Stimulated activated naive CD8-positive, alpha-beta T cell treated with anti-CD3 and anti-CD28 coated beads, Interleukin-15, Interleukin-2, amounts not matched to agents 100 U/mL and 50 U/mL, for 24 hours (primary cell): ENCODE measurements at places on chromosomes 12 and 14.

DNA sequence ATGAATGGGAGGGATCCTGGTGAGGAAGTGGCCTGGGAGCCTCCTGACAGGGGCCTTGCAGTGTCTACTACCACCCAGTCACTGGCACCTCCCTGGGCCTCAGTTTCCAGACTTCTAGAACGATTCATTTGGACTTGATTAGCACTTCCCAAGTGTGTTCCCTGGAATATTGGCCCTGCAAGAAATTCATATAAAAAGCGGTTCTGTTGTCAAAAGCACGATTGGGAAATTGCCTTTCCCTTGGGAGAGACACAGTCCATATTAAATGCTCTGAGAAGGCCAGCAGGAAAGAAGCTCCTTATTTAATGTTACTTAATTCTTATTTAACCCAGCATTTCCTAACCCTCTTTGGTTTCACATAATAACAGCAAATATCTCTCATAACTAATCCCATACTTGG lies 61.9 kb downstream of the DRAM1 start:
- no peak for DNase-seq

DNA sequence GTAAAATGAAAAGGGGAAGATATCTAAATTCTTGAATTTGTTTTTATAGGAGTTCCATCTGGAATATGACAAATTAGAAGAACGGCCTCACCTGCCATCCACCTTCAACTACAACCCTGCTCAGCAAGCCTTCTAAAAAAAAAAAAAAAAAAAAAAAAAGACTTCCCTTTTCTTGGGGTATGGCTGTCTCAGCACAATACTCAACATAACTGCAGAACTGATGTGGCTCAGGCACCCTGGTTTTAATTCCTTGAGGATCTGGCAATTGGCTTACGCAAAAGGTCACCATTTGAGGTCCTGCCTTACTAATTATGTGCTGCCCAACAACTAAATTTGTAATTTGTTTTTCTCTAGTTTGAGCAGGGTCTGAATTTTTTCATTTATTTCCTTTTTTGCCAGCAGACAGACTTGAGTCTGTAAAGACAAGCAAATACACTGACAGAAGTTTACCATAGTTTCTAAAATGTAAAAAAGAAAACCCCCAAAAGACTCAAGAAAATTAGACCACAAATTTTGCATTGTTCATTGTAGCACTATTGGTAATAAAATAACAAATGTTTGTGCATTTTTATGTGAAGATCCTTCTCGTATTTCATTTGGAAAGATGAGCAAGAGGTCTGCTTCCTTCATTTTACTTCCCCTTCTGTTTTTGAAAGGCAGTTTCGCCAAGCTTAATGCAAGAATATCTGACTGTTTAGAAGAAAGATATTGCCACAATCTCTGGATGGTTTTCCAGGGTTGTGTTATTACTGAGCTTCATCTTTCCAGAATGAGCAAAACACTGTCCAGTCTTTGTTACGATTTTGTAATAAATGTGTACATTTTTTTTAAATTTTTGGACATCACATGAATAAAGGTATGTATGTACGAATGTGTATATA lies 12.1 kb upstream of the KCNMB4 start:
- DNase-seq, result no peak

- no peak for DNase-seq
Observed at GRCh38 chr12:99232324-99232723, 415.2 kb upstream of the GARIN6 start.

GRCh38 chr12:53289891-53290290 lies 5.5 kb upstream of the PFDN5 start:
- no peak for DNase-seq

DNA sequence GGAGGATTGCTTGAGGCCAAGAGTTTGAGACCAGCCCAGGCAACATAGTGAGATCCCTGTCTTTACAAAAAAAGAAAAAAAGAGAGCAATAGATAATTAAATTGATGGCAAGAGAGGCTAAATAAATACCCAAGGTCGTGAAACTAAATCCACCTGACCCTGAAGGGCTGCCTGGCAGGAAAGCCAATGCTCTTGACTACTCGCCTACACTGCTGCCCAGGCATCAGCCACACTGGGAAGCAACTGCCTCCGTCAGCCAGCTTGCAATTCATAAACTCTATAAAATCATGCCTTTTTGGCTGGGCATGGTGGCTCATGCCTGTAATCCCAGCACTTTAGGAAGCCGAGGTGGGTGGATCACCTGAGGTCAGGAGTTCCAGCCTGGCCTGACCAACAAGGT lies 31.7 kb upstream of the RASSF3 start:
- no peak for DNase-seq

DNA sequence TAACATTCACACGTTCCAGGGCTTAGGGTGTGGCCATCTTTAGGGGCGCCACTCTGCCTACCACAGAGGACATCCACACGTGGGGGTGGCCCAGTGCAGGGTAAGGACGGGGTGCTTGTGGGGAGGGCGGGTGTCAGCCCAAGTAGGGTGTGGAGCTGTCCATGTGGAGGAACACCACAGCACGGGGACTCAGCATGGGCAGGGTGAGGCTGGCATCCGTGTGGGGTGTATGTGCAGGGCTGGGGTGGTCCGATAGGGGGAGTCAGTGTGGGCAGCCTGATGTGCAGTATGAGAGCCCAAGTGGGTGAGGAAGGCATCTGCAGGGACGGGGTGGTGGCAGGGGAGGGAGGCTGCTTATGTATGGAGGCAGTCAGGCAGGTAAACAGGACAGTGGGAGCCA lies 17.7 kb downstream of the PSMC1 start:
- no peak for DNase-seq

DNA sequence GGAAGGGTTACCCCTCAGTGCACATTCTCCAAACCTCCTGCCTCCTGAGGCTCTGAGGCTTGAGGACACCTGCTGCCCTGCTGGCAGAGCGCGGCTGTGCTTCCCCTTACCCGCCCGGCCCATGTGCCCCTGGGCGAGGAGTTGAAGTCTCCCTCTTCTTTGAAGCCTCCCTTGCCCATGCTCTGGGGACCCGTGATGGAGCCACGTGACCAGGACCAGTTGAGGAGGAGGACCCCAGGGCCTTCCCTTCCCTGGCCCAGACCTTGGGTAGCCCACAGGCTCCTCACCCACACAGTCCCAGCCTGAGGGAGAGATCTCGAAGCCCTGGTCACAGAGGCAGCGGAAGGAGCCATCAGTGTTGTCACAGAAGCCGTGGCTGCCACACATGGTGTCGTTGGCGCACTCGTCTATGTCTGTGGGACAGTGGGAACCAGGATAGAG lies 12.9 kb downstream of the ISCA2 start:
- no peak for DNase-seq

DNA sequence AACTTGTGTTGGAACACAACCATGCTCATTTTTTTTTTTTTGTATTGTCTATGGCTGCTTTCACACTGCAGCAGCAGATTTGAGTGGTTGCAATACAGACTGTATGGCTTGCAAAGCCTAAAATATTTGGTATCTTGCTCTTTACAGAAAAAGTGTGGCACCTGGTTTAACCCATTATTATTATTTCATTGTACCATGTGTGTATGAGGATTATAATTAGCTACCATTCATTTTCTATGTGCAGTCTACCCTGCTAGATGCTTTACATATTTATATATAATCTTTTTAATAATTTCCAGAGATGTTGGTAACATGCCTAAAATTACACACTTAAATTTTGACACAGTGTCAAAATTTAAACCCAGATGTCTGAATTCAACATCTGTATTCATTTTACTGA lies 37.7 kb downstream of the SPATS2 start:
- no peak for DNase-seq

GRCh38 chr12:28955491-28955890 lies 193.6 kb upstream of the FAR2 start:
- DNase-seq, result no peak

GRCh38 chr12:12600659-12601058 lies 11.0 kb upstream of the CREBL2 start:
- DNase-seq, result no peak

DNA sequence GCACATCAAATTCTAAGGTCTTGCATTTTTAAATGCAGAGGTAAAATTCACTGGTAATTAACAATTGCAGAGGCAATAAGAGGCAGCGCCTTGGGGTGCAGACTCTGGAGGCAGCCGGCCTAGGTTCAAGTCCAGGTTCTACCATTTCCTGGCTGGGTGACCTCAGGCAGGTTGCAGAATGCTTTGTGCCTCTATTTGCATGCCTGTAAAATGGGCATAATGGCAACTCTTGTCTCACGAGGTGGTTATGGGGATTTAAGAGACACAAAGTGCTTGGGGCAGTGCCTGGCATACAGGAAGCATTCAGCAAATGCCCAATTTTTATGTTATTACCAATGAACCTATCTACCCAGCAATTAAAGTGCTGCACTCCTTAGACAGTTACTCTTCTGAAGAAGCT lies 180.0 kb upstream of the LHX5 start:
- no peak for DNase-seq

DNA sequence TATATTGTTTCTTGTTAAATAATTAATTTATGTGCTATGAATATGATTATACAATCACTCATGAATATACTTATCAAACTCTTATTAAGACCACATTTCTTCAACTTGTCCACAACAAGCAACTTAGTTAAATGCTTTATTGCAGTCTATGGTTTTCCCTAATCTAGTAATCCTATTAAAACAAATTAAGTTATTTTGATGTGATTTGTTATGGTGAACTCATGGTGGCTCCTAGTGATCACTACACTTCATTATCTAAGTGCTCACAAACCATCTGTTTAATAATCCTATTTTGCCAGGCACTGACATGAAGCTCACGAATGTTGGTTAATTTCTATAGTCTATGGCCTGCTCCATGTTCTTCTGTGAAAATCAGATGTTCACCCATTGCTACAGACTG lies 42.9 kb downstream of the INSM2 start:
- no peak for DNase-seq

DNA sequence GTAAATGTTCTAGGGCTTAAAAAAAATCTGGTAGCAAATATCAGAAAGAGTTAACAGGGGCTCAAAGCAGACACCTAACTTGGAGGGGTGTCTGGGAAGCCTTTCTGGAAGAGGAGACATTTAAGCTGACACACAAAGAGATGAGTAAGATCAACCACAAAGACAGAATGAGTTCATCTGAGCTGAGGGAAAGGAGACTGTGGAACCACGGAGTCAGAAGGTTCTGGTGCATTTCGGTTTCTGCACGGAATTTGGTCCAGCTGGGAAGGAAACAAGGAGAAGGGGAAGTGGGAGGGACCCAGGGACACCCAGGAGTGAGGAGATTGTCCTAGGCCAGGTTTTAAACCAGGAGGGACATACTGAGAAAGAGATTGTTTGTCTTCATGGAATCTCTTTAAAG lies 161.1 kb downstream of the PHETA1 start:
- DNase-seq, result no peak

DNA sequence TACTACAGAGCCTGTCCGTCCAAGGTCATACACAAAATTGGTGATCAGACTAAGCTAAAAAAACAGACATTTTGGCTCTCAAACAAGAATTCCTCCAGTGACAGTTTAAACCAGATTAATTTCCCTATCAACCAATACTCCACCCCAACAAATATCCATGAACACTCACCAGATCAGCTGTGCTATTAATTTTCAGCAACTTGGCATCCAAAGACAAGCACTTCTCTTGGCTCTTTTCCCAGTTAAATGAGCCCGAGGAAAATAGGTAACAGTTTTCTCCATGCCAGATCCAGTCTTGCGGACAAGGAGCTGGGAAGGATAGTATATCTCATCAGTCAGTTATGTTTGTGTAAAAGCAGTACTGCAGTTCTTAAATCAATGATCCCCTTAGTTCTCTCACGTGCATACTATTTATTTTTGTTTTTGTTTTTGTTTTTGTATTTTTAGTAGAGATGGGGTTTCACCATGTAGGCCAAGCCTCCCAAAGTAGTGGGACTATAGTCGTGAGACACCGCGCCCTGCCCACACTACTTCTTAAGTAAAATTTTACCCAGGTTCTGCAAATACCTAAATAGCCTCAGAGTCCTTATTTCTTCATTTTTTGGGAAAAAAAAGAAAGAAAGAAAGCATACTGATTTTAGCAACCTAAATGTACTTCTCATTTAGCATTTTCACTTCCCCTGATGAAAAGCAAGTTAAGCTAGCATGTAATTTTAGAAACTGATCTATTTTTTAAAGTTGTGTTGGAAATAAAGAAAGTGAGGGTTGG lies 11.1 kb downstream of the OLR1 start:
- DNase-seq, result no peak

DNA sequence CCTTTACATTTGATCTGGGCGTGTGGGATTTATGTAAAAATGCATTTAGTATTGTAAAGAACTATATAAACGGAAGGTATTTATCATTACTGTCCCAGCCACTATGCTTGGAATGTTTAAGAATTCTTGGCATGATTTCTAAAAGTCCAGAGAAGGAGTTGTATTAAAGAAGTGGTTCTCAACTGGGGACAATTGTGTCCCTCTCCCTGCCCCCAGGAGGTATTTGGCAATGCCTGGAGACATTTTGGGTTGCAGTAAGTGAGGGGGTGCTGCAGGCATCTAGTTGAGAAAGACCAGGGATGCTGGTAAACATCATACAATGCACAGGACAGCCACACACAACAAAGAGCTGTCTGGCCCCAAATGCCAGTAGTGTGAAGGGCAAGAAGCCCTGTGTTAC lies 7.2 kb downstream of the SLC38A1 start:
- no peak for DNase-seq

DNA sequence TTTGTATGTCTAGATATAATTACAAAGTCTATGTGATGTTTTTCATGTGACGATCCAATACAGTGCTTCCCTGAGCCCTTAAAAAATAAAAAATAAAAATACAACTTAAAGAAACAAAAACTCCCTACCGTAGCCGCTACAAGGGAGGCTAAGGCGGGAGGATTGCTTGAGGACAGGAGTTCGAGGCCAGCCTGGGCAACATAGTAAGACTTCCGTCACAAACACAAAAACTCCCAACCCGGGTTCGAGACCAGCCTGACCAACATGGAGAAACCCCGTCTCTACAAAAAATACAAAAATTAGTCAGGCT lies 669 bp upstream of the CDKN3 start:
- DNase-seq, result peak; percentile 36

GRCh38 chr14:50979941-50980850 lies 35.9 kb upstream of the PYGL start:
- DNase-seq, result no peak

DNA sequence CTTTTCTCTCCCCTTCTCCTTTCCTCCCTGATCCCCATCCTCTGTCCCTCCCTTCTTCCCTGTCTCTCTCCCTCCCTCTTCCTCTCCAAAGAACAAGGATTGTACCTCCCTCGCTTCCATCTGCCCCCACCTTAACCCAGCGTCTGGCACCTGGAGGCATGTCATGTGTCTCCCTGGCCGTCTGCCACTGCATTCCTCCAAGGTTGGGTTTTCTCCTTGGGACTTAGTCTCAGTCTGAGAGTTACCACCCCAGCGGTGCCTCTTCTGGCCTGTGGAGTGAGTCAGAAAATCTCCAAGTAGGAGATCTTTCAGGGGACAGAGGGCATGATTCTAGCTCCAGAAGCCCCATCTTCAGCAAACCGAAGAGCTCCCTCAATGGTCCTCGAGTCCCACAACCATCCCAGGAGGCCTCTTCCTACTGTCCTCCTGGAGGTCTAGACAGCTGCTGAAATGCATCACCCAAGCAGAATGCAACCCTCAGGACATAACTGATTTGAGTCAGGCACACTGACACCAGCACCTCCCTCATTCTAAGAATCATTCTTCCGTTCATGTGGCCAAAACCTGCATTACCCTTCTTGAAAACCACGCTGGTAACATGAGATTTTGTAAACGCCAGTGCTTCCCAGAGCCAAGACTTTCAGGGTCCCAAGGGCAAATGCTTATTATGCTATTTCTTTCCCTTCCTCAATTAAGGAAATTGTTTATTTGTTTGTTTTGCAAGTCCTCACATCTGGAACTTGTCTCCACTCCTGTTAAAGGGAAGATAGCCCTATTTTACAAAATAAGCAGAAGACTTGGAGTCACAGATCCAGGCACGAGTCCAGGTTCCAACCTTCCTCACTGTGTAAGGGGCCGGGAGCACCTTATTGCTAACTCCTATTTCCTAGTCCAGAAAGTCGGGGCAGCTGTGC lies 463.2 kb downstream of the BCL11B start:
- DNase-seq, result no peak
